Stimulated activated CD8-positive, alpha-beta memory T cell treated with anti-CD3 and anti-CD28 coated beads, Interleukin-4, amount 100 ng/mL, for 1 hour (primary cell): ENCODE measurements at places on chromosomes 5 and 9.

DNA sequence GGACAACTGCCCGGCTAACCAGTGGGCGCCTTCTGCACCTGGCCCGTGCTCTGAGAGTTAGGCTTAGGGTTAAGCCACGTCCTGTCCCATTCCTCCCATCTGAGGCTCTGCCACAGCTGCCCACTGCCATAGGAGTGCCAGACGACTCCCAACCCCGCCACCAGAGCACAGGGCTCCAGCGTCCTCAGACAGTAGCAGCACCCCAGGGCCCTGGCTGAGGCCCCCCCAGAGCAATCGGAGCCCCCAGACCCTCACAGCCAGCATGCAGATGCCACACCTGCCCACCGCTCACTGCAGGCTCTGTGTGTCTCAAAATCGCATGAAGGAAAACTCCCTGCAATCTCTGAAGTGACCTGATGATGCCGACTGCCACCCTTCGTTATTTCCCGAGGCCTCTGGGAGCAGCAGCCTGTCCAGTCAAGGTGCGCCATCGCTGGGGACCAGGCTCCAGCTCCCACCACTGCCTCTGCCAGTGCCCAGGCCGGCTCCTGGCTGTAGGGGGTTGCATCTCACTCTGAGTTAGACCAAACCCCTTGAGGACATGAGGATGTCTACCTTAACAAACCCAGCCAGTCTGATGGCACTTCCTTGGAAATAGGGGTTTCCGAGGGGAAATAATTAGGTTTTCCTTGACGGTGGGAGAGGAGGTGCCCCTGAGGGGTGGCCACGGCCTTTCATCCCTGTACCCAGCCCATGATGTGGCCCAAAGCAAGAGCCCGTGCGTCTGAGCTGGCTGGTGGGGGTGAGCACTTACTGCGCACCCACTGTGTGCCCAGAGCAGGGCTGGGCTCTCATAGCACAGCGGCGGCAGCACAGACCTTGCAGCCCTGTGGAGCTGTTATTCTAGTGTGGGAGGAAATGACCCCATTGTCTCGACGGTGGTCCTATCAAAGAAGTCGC lies 58.0 kb upstream of the RNF130 start:
- no peak for DNase-seq

DNA sequence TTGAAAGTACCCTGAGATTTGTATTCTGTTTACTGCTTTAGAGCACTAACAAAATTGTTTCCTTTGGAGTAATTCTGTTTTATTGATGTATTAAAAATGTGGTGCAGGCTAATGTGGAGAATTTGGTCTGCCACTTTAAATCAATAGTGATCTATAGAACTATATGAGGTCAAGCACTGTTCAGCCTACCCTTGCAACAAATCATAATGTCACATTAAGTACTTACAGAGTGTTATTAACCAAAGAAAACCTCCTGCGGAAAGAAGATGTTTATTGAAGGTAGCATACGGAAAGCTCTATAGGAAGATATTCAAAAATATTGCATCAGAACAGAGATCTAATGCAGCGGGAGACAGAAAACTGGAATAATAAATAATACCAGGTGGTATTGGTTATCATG lies 865.0 kb upstream of the TYRP1 start:
- DNase-seq = no peak

- DNase-seq = no peak
Observed at GRCh38 chr5:6125781-6126180, 252.6 kb downstream of the MED10 start.

GRCh38 chr5:80866371-80866770 lies 93.8 kb upstream of the RASGRF2 start:
- no peak for DNase-seq

- DNase-seq = no peak
Observed at GRCh38 chr5:122954719-122955118, 81.8 kb downstream of the PPIC start.

DNA sequence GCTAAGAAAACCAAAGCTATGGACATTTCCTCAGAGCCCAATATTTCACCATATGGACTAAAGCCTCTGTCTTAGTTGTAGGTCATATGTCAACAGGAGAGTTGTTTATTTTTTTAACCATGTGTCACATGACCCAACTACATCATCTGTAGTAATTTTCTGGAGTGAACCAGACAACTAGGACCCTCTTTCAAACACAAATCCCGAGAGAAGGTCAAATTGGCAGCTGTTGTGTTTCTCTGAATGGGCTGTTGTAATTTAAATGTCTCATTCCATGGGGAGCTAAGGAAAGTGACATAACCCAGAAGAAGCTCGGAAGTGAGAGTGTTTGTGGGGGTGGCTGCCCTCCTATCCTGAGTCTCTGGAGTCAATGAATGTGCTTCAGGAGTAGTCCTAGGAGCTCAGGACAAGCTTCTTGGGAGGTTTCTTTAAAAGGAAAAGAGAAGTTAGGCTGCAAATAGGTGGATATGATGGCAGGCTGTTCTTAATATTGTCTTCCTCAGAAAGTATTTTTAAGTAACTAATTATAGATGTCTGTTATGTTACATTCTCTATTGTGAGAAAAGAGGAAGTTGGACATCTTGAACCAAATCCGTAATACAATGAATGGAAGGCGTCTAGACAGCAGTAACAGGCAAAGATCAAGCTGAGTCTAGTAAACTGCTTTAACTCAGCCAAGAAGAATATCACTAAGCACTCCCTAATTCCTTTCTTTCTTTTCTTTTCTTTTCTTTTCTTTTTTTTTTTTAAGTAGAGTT lies 50.1 kb downstream of the TMEM167A start:
- no peak for DNase-seq

DNA sequence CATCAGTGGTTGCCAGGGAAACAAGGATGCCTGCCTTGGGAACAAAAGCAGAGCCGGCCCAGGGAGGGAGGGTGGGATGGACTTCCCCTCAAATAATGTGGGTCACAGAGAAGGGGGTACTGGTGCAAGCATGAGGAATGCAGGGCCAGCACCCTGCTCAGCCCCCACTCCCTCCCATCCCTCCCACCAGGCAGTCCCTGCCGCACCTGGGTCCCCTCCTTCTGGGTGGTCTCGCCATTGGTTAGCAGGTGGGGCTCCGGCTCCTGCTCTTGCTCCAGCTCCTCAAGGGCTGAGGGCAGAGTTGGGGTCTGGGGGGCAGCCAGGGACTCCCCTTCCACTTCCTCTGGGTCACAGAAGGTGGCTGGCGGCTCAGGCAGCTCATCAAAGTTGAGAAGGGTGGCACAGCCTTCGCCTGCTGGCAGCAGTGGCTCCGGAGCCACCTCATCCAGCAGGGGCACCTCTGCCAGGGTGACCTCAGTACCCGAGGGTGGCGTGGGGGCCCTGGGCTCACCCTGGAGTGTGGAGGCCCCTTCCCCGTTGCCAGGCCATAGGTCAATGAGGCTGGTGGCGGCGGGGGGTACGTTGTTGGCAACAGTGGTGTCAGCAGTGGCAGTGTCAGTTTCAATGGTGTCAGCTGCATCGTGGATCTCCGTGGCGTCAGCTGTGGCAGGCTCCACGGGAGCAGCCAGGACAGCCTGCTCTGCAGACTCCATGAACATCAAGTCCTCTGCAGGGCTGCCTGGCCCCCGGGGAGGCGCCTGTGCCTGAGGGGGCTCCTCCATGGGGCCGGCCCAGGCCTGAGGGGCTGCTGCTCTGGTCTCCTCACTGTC lies 11.5 kb downstream of the PRR7 start:
- DNase-seq = no peak

GRCh38 chr5:97111616-97112015 lies 30.8 kb downstream of the LIX1 start:
- DNase-seq = no peak

- DNase-seq = no peak
Observed at GRCh38 chr9:27535701-27536118, 6.1 kb upstream of the MOB3B start.

DNA sequence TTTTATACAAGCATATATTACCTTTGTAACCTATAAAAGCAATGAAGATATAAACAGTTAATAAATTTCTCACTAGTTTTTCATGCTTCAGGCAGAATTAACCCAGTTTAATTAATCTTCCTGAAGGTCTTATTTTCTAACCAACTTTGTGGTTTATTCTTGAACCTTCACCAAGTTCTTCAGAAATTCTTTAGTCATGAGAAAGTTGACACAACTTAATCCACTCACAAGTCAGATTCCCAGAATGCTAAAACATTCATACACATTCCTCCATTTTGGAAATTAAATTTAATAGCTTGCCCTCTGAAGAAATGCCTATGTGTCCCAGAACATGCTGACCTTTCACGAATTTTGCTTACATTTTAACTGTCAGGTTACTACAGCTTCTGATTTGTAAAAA lies 105.4 kb upstream of the PAM start:
- DNase-seq = no peak

GRCh38 chr9:3951161-3951665 lies 348.7 kb downstream of the GLIS3 start:
- DNase-seq = no peak

DNA sequence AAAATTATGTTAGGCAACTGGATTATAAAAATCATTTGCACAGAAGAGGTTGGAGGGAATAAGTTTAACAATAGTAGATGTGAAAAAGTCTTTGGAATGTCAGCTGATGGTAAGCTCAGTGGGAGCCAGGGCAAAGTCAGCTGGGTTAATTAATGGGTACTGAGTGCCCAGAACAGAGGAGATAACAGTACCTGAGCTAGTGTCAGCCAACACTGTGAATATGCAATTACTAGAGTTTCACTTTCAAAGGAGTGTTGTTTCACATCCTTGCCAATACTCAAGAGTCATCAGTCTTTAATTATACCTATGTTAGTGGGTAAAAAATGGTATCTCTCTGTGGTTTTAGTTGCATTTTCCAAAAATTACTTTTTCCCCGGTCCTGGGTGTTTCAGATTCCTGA lies 135.1 kb downstream of the KIF4B start:
- DNase-seq = no peak

DNA sequence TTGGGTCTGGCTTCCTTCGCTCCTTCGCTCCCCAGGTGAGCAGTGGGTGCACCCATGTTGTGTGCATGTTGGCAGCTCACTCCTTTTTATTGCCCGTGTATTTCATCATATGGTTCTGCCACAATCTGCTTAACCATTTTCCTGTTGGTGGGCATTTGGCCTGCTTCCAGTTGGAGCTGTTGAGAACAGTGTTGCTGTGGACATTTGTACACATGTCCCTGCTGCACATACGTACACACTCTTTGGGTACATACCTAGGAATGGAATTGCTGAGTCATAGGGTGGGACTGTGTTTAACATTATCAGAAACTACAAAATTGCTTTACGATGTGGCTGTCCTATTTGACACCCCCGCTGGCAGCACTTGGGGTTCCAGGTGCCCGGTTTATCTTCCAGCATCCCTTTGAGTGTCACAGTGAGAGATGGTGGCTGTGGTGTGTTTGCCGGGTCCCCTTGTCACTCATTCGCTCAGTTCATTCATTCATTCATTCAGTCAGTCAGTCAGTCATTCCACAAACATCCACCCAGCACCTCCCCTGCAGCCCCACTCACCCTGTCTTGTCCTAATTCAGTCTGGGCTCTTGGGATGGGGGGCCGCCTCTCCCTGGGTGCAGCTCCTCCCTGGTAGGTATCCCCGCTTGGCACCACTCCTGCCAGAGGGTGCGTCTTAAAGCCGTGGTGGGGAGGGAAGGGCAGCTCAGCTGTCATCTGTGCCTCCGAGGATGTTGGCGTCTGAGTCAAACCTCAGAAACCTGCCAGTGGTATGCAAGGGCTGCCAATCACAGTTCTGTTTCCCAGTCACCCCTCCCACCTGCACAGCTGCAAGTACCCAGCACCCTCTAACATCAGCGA lies 7.9 kb upstream of the FIBCD1 start:
- DNase-seq = no peak
